Activated CD8-positive, alpha-beta memory T cell treated with anti-CD3 and anti-CD28 coated beads for 1 hour (primary cell): ENCODE measurements at places on chromosomes 6 and 20.

- no peak for DNase-seq
Observed at GRCh38 chr6:106581468-106581867, 47.8 kb downstream of the RTN4IP1 start.

- no peak for DNase-seq
Observed at GRCh38 chr20:24762371-24762770, 186.7 kb upstream of the CST7 start.

GRCh38 chr6:119028091-119028490 is 50.4 kb downstream of the FAM184A start:
- DNase-seq = no peak

DNA sequence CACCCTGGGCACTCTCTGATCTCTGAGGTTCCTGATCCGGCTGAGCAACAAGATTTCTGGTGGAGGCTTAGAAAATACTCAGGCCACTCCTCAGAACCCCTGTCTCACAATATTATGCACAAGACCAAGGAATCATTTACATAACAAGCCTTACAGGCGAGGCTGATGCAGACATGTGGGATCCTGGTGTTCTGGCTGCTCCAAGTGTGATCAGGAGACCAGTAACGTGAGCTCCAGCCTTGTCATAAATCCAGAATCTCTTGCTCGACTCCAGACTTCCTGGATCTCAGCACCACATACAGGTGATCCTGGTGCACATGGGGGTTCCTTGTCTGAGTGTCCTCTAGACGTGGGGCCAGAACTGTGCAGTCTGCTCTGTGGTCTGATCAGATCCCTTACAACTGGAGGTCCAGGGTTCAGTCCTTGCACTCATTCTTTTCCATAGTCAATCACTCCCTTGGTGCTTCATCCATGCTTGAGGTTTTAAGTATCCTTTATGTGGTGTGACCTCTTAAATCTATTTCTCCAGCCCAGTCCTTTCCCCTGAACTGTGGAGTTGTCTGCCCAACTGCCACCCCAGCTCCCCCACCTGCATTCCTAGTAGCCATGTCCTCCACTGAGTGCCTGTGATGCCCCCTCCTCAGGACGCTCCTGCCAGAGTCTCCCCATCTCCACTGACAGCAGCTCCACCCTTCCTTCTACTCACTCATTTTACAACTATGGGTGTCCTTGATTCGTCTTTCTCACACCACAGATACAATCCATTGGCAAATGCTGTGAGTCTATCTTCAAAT is 5.1 kb downstream of the HLA-C start:
- DNase-seq = no peak

DNA sequence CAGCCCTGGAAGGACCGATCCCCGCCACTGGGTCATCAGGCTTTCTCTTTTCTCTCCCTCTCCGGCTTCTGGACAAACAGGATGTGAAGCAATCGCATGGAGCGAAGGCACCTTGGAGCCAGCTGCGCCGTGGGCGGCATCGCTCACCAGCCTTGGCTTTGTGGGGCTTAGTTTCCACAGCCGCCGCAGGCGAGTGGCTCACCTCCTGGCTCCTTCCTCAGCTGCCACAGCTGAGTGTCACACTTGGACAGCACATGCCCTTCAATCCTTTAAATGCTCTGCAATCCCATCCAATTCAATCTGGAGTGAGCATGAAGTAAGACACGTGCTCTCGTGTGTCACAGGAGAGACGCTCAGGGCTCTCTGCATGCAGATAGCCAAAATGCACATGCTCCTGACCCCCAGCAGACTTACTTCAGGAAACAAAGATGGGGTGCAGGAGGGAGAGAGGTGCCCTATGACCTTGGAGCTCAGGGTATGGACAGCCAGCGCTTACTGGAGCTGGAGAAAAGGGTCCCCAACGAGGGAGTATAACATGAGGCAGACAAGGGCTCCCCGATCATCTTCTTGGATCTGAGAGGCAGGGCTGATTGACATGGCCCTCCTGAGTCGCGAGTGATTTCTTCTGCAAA is 70.9 kb downstream of the BMP7 start:
- no peak for DNase-seq

DNA sequence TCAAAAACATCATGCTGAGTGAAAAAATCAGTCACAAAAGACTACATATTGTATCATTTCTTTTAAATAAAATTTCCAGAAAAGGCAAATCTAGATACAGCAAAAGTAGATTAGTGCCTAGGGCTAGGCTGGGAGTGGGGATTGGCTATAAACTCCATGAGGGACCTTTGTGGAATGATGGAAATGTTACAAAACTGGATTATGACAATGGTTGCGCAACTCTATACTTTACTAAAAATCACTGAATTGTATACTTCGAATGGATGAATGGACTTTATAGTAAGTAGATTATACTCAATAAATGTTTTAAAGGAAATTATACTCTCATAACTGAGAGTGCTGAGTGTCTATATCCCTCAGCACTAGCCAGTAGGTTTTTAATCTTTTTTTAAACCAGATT is 4.3 kb downstream of the HMGN3 start:
- DNase-seq = no peak

DNA sequence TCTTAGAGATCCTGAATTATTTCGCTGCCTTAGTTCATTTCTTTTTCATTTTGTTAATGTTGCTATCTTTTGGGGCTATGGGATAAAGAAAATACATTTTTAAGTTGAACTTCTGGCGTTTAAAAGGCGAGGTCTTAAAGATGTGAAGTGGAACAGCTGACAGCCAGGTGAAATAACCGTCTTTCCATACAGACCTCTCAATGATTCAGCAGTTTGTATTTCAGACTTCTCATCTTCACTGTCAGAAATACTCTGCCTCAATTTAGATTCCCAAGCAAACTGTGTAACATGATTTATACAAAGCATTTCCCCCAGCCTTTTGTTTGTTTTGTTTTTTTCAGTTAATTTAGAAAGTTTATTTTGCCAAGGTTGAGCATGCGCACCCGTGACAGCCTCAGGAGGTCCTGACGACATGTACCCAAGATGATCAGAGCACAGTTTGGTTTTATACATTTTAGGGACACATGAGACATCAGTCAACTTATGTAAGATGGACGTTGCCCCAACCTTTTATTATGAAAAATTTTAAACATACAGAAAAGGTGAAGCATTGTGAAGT is 40.0 kb downstream of the SLC9A8 start:
- DNase-seq = no peak

DNA sequence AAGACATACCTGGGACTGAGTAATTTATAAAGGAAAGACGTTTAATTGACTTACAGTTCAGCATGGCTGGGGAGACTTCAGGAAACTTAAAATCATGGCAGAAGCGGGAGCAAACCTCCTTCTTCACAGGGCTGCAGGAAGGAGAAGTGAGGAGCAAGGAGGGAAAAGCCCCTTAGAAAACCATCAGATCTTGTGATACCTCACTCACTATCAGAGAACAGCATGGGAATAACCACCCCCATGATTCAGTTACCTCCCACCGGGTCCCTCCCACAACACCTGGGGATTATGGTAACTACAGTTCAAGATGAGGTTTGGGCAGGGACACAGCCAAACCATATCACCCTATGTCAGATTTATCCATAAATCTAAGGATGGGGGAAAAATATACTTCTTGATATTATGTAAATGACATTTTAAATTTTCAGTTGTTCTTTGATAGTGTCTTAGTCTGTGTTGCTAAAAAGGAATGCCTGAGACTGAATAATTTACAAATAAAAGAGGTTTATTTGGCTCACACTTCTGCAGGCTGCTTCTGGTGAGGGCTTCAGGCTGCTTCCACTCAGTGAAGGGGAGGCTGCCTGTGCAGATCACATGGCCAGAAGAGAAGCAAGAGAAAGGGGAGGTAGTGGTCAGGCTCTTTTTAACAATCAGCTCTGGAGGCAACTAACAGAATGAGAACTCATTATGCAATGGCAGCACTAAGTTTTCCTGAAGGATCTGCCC is 1.2 kb upstream of the MCM9 start:
- DNase-seq = no peak

DNA sequence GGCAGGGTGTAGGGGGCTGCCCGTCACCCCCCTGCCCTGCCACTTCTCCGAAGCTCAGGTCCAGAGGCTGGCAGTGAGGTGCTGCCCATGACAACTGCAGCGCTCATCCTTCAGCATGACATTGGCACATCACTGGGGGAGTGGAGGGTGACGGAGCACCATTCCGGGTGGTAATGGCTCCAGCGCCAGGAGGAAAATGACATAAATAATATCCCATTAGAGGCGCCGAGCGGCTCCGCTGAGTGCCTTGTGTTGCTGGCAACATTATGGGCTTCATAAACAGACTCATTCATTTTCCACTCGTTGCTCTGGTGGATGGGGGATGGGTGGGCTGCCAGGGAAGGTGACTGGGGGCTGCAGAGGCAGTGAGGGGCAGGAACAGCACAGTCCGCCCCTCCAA is 56.9 kb upstream of the CTNNBL1 start:
- no peak for DNase-seq

DNA sequence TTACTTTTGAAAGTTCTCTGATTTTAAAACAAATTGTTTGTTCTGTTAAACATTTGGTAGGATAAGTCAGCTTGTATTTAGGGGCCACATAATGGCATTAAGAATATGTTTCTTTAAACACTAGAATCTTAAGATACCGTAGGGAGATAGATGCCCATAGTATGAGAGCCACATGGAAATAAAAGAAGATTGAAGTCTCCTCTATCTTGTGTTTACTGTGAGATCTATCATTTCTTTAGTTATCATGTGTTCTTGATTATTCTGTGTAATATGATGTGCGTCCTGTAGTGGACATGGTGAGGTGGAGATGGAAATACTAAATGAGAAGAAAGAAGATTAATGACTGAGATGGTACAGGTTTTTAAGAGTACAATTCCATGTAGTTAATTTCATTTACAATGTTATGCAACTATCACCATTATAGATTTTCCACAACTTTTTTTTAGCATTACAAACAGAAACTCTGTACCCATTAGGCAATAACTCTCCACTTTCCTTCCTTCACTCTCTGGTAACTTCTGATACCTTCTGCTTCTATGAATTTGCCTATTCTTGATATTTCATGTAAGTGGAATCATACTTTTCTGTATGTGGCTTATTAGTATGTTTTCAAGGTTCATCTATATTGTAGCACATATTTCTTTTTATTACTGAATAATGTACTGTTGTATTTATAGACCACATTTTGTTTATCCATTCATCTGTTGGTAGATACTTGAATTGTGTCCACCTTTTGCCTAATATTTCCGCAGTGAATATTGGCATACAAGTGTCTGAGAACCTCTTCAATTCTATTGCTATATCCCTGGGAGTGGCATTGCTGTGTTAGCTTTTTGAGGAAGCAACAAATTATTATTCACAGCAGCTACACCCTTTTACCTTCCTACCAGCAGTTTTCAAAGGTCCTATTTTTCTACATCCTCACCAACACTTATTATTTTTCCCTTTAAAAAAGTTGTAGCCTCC is 11.5 kb downstream of the RNF146 start:
- DNase-seq = no peak

DNA sequence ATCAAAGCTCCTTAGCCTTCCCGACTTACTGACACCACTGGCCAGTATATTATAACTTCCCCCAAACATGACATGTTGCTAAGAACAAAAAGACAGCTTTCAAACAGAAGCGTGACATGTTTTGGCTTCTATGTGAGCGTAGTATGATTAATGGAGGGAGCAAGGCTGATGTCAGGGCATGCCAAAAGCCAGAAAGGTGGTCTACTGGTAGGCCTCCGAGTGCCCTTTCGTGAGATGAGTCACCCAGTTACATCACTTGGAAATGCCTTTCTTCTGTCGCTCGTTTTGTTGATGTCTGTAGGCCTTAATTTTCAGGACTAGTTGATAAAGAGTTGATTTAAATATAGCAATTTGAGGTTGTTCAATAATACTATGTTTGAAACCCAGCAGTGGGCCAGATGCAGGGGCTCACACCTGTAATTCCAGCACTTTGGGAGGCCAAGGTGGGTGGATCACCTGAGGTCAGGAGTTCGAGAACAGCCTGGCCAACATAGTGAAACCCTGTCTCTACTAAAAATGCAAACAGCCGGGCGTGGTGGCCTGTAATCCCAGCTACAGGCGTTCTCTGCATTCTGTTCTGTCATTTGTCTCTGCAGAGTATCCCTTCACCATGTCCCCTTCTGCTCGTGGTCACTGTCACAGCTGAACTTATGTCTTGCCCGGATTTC is 53.3 kb downstream of the CNKSR3 start:
- no peak for DNase-seq

DNA sequence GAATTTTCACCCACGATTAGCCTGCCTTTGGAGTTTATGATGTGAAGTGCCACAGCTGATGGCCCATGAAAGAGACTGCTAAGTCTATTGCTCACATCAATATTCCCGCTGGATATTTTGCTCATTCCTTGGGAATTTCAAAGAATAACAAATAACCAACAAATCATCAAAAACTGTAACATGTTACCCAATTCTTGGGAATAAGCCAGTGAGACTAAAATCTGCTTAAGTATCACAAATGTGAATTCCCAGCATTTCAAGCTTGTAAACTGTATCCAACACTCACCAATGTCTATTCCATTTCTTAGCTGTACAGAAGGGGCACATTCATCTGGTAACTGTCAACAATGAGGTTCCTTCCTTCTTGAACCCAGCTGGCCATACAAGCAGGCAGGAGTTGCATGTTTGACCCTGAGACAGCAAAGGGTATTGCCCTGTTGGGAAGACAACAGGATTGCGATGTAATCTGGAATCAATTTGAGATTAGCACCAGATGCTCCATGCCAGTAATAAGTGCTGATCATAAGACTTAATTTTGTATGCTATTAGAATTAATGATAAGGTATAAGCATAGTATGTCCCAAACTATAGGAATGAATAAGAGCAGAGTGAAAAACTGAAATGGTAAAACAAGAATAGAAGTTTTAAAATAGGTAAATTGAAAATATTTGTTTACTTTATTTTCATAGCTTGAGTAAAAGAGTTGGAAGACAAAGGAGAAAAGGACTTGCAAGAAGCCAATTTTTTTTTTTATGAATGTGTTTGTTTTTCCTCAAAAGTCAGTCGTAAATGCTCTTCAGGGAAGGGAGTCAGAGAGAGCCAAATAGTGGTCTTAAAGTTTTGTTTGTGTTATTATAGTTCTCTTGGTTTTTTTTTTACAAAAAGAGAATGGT is 58.8 kb downstream of the RSPO3 start:
- no peak for DNase-seq

- no peak for DNase-seq
Observed at GRCh38 chr20:9739991-9740390, 98.9 kb downstream of the PAK5 start.

GRCh38 chr20:55522296-55522815 is 483.0 kb downstream of the CBLN4 start:
- DNase-seq = no peak
